NCI-H1436 (cell line): ENCODE measurements at places on chromosomes 6 and 20.

DNA sequence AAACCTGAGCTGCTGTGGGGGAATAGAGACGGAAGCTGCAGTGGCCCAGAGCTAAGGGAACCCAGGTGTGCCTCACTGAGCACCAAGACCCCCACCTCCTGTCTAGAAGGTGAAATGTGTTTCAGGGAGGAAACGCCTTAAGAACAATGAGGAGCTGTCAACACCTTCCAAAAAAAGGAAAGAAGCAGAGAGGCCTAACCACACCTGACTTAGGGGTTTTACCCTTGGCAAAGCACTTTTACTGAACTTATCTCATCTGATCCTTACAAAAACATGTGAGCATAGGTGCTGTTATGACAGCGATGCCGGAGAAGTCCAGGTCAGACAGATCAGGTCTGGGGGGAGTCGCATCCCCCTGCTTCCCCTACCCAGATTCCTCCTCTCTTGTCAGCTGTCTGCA is 16.1 kb upstream of the CDKN1A start:
- no peak for DNase-seq

GRCh38 chr20:34559311-34560140 is 1.0 kb downstream of the MAP1LC3A start:
- DNase-seq = no peak

DNA sequence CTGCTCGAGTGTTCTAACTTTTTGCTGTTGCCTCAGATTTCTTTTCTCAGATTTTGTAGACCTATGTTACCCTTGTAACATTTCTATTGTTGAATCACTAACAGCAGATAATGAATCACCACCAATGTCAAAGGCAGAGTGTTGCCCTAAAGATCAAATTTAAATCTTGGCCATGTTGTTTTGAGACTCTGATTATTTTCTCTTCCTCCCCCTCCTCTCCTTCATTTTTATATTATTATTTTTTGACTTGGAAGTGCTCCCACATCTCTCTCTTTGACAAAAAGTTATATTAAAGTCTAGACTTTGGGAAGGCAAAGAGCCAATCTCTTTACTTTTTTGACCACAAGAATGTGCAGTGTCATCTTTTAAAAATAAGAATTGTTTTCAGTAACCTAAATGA is 422.7 kb downstream of the NKAIN2 start:
- DNase-seq = no peak

GRCh38 chr6:135063926-135064325 is 9.3 kb upstream of the HBS1L start:
- DNase-seq = no peak

DNA sequence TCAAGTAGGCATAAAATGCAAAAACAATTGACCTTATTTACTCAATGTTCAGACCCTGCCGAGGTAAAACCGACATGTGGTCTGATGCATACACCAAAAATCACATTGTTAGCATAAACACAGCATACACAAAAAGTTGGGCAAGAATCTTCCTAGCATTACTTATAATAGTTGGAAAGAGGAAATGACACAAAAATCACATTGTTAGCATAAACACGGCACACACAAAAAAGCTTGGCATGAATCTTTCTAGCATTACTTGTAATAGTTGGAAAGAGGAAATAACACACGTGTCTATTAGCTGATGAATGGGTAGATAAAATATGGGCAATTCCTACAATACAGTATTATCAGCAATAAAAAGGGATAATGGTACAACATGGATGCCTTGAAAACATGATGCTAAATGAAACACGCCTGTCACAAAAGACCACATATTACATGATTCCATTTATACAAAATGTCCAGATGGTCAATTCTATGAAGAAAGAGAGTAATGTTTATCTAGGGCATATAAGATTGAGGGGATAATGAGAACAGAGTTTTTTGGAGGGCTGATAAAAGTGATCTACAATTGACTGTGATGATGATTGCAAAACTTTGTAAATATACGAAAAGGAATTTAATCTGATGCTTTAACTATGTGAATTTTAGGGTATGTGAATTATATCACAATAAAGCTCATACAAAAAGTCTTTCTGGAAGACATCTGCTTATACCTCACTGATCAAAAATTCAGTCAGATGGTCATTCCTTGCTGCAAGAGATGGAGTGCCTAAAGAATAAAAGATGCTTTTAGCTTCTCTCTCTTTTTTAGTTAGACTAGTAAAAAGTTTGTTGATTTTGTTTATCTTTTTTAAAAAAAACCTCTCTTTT is 1019.5 kb upstream of the CITED2 start:
- no peak for DNase-seq

GRCh38 chr6:169096388-169096787 is 157.3 kb downstream of the THBS2 start:
- no peak for DNase-seq

DNA sequence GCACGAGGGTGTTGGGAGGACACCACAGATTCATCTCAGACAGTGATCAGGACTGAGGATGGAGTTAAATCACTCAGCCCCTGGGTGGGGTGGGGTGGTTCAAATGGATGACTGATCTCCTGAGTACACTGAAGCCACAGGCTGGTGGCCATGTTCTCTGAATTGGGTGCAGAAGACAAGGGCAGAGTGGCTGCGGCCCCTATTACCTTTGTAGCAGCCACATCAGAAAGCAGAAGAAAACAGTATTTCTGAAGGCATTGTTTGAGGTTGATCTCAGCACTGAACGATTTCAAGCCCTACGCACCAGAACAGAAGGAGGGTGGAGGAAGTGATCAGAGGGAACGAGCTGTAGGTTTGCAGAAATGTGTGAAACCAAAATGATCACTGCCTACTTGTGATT is 71.6 kb downstream of the SH3BGRL2 start:
- no peak for DNase-seq
